Epithelial cell of proximal tubule (primary cell): ENCODE measurements at places on chromosomes 16 and 17.
A peak's percentile ranks its signal among the peaks of the same experiment; 100 is the strongest.

DNA sequence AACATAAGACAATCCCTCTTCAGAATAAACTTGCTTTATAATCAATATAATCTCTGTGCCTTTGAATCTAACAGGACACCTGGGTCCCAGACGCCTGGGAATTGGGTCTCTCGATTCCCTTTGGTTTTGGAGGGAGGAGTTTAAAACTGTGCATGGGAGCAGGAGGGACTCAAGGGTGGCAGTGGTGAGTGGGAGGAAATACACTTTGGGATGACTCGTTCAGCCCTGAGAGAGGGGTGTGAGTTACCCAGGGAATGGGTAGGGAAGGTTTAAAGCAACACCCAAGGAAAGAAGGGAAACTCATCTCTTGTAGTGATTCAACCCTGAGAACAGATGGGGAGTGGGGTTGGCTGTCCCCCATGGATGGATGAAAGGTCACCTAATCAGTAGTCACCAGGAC lies 1.6 kb downstream of the RANGRF start:
- DNase-seq = no peak

- no peak for DNase-seq
Observed at GRCh38 chr17:2024572-2025219, 438 bp downstream of the RTN4RL1 start.

GRCh38 chr16:72924927-72925630 lies 122.8 kb downstream of the ZFHX3 start:
- DNase-seq = no peak

DNA sequence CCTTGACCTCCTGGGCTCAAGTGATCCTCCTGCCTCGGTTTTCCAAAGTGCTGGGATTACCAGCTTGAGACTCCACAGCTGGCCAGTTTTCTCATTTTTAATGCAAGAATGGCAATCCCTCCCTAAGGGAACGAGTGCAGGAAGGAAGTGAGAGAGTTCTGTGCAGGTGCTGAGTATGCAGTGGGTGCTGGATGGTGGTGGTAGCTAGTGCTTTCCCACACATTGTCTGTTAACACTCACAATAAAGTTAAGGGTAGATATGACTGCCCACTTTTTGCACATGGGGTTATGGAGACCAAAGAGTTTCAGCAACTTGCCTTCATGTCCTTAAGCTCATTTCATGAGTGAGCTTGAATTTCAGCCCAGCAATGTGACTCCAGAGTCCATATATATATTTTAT lies 18.5 kb downstream of the RGS9 start:
- no peak for DNase-seq

DNA sequence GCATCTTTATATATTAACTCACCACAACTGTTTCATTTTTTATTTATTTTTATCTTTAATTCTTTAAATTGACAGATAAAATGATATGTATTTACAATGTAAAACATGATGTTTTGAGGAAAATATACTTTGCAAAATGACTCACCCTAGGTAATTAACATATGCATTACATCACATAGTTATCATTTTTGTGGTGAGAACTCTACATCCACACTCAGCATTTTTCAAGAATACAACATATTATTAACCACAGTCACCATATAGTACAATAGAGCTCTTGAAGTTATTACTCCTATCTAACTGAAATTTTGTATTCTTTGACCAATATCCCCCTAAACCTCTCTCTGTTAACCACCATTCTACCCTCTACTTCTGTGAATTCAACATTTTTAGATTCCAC lies 194.7 kb upstream of the KIF2B start:
- DNase-seq = peak; percentile 52

GRCh38 chr17:57911834-57912673 lies 43.2 kb downstream of the CUEDC1 start:
- no peak for DNase-seq
